ENCODE measurements at places on chromosomes 3 and 15.

DNA sequence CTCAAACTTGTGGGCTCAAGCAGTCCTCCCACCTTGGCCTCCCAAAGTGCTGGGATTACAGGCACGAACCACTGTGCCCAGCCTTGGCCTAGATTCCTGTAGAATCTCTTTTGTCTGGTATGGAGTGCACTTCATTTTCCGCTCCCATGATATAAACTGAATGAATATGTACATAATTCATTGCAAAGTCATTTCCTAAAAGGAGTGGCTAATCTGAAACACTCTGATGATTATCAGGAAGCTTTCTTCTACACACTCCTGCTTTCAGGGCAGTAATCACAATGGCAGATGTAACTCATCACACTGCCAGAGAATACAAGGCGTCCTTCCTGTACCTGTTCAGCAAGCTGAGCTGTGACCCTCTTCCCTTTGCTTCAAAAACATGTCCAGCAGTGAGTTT lies 28.6 kb downstream of the RLBP1 start:
- DNase-seq, result no peak

DNA sequence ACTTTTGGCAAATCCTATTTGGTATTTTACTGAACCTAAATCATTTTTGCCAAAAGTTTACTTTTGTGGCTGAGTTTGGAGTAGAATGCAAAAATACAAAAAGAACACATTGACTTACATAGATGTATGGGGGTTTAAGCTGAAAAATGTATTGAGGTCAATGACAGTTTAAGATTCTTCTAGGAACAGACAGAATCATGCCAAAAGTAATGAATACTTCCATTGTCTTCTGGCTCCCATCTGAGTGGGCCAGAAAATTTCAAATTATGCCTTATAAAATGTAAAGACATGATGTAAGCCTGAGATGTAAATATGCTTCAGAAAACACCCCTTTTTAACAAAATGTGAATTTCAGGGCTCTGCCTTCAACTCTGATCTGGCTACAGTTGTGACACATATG lies 375.1 kb upstream of the DPH6 start:
- no peak for DNase-seq

DNA sequence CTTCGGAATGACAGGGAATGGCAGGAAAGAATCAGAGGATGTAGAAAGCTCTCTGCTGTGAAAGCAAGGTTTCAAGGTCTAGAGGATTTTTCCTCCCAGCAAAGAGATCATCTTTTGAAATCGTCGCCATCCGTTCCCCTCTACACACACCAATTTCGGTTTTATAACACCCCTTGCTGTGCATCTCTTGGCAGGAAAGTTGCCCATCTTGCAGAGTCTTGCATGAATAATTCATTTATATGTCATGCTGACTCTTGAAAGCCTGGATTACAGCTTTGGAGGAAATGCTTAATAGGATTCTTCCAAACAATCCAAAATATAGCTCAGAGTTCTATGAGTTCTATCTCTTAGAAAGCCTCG lies 262.7 kb downstream of the CHL1 start:
- DNase-seq, result no peak

- DNase-seq, result no peak
Measured at GRCh38 chr3:6921876-6922275, 61.0 kb downstream of the GRM7 start.

GRCh38 chr15:40232625-40233070 lies 6.2 kb upstream of the PAK6 start:
- DNase-seq, result peak; percentile 20

- no peak for DNase-seq
Measured at GRCh38 chr3:127833281-127834032, 11.1 kb upstream of the MGLL start.

GRCh38 chr3:49703443-49703927 lies 14.1 kb downstream of the RNF123 start:
- DNase-seq, result no peak

DNA sequence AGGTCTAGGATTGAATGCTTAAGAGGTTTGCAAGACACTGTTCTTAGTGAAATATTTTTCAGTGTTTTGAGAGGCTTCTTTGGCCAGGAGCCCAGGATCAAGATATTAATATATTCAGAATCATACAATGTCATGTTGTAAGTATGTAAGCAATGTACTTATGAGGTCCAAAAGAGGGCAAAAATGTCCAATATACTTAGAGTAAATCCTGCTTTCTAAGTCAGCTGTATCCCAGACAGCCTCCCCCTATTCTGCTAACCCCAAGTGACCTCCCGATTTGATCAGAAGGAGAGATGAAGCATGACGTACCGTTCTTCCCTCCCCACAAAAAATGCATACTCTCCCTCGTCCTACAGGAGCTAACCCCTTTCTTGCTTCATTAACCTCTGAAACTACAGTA lies 70.9 kb downstream of the CHAC1 start:
- no peak for DNase-seq

Data from brain (organoid and tissue), 16 donors.